ENCODE measurements at places on chromosomes 12 and 14. TPM values are rescaled to one million over a fixed set of nuclear protein-coding genes. Genes with fewer than 3 reads are reported as not detected.

GRCh38 chr12:109961201-109961600, 35.0 kb downstream of the GIT2 start:
- H3K27ac ChIP-seq, result no peak overlapping the region
- no peak overlapping the region for H3K4me3 ChIP-seq
- peaks cover 87% of the 10 kb centered on the region for H3K36me3 ChIP-seq
- no peak for DNase-seq

GRCh38 chr14:22870811-22871223, 723 bp upstream of the LRP10 start:
- no peaks in the 10 kb centered on the region for H3K27me3 ChIP-seq
- H3K4me3 ChIP-seq, result peak overlapping the region; percentile 94
- H3K4me1 ChIP-seq, result peaks cover 58% of the 10 kb centered on the region

GRCh38 chr14:51242545-51243490, 2.8 kb downstream of the TMX1 start:
- no peak overlapping the region for H3K27ac ChIP-seq
- peaks cover 16% of the 10 kb centered on the region for H3K36me3 ChIP-seq
- H3K4me3 ChIP-seq, result no peak overlapping the region
- H3K4me1 ChIP-seq, result peaks cover 19% of the 10 kb centered on the region
- H3K27me3 ChIP-seq, result no peaks in the 10 kb centered on the region
- no peak for DNase-seq

- no peak for DNase-seq
- no peaks in the 10 kb centered on the region for H3K4me1 ChIP-seq
- H3K36me3 ChIP-seq, result no peaks in the 10 kb centered on the region
- H3K27ac ChIP-seq, result no peak overlapping the region
- H3K27me3 ChIP-seq, result no peaks in the 10 kb centered on the region
Measured at GRCh38 chr14:81247271-81247766, 26.6 kb upstream of the GTF2A1 start.

DNA sequence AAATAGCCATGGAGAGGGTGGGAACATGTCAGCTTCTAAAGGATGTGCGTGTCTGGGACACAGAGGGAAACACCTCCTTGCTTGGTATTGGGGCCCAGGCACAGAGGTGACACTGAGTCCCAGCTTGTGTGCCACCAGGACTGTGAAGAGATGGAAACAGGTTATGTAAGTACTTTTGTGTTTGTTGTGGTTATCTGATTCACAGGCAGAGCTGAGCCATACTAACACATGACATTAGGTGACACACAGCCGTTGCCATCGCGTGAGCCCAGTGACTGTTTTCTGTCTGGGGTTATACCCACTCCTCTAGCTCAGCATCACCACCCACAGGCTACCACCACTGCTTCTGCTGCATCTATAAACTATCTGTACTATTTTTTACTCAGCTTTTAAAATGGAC, 12.1 kb upstream of the FLVCR2 start:
- no peaks in the 10 kb centered on the region for H3K36me3 ChIP-seq
- no peak overlapping the region for H3K27ac ChIP-seq
- H3K27me3 ChIP-seq, result no peaks in the 10 kb centered on the region

GRCh38 chr12:27524494-27524835, 459 bp downstream of the PPFIBP1 start:
- DNase-seq, result no peak
- H3K4me3 ChIP-seq, result peak overlapping the region; percentile 75
- H3K4me1 ChIP-seq, result peaks cover 16% of the 10 kb centered on the region
- no peaks in the 10 kb centered on the region for H3K36me3 ChIP-seq
- no peaks in the 10 kb centered on the region for H3K27me3 ChIP-seq
- no peak overlapping the region for H3K27ac ChIP-seq

- H3K36me3 ChIP-seq, result no peaks in the 10 kb centered on the region
- H3K4me3 ChIP-seq, result no peak overlapping the region
- H3K27me3 ChIP-seq, result no peaks in the 10 kb centered on the region
- peaks cover 6% of the 10 kb centered on the region for H3K4me1 ChIP-seq
Measured at GRCh38 chr12:126773491-126773890, 1493.5 kb upstream of the TMEM132C start.

DNA sequence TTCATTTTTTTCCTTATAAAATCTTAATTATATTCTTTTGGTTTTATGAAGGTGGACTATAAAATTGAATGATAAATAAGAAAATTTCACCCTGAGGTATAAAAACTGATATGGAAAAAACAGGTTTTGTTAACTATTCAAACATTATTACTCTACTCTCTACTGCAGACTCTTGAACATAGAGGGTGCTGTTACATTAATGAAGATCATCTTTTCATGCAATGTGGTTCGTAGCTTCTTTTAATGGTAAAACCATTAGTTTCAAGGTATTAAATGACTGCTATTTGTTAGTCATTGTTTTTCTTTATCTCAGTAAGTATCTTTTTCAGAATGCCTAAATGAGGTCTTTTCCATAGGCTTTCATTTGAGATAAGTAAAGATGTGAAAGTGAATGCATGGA, 510.4 kb downstream of the SLC16A7 start:
- no peaks in the 10 kb centered on the region for H3K27me3 ChIP-seq
- no peak overlapping the region for H3K27ac ChIP-seq
- no peak overlapping the region for H3K4me3 ChIP-seq
- no peaks in the 10 kb centered on the region for H3K4me1 ChIP-seq
- no peak for DNase-seq

- no peak overlapping the region for H3K27ac ChIP-seq
- H3K4me3 ChIP-seq, result no peak overlapping the region
- H3K36me3 ChIP-seq, result no peaks in the 10 kb centered on the region
- H3K27me3 ChIP-seq, result no peaks in the 10 kb centered on the region
Measured at GRCh38 chr12:74337951-74338350, 199.7 kb upstream of the ATXN7L3B start.

GRCh38 chr14:75794615-75795038, 133.6 kb downstream of the TTLL5 start:
- DNase-seq, result no peak
- H3K27me3 ChIP-seq, result no peaks in the 10 kb centered on the region
- no peak overlapping the region for H3K4me3 ChIP-seq
- H3K27ac ChIP-seq, result no peak overlapping the region
- H3K4me1 ChIP-seq, result no peaks in the 10 kb centered on the region
- H3K36me3 ChIP-seq, result no peaks in the 10 kb centered on the region

- H3K36me3 ChIP-seq, result no peaks in the 10 kb centered on the region
- no peaks in the 10 kb centered on the region for H3K4me1 ChIP-seq
- H3K4me3 ChIP-seq, result no peak overlapping the region
- H3K27ac ChIP-seq, result no peak overlapping the region
- no peak for DNase-seq
- no peaks in the 10 kb centered on the region for H3K27me3 ChIP-seq
Measured at GRCh38 chr12:58873496-58873895, 46.8 kb downstream of the LRIG3 start.

GRCh38 chr14:34460841-34461240, 1.2 kb downstream of the SPTSSA start:
- H3K27me3 ChIP-seq, result no peaks in the 10 kb centered on the region
- no peaks in the 10 kb centered on the region for H3K36me3 ChIP-seq
- no peak overlapping the region for H3K4me3 ChIP-seq
- peaks cover 12% of the 10 kb centered on the region for H3K4me1 ChIP-seq
- H3K27ac ChIP-seq, result no peak overlapping the region

GRCh38 chr12:9041321-9041720, 52.0 kb downstream of the KLRG1 start:
- no peak overlapping the region for H3K27ac ChIP-seq
- H3K27me3 ChIP-seq, result no peaks in the 10 kb centered on the region
- DNase-seq, result no peak
- peaks cover 8% of the 10 kb centered on the region for H3K36me3 ChIP-seq
- H3K4me1 ChIP-seq, result peaks cover 34% of the 10 kb centered on the region

- H3K27me3 ChIP-seq, result no peaks in the 10 kb centered on the region
- H3K4me1 ChIP-seq, result peaks cover 11% of the 10 kb centered on the region
- DNase-seq, result no peak
- peak overlapping the region; percentile 93 for H3K27ac ChIP-seq
Measured at GRCh38 chr12:10612984-10613348, 443 bp downstream of the MAGOHB start.

- H3K4me1 ChIP-seq, result peaks cover 6% of the 10 kb centered on the region
- DNase-seq, result no peak
- no peaks in the 10 kb centered on the region for H3K27me3 ChIP-seq
- H3K36me3 ChIP-seq, result no peaks in the 10 kb centered on the region
Measured at GRCh38 chr14:61644834-61645233, 50.5 kb upstream of the HIF1A start.

DNA sequence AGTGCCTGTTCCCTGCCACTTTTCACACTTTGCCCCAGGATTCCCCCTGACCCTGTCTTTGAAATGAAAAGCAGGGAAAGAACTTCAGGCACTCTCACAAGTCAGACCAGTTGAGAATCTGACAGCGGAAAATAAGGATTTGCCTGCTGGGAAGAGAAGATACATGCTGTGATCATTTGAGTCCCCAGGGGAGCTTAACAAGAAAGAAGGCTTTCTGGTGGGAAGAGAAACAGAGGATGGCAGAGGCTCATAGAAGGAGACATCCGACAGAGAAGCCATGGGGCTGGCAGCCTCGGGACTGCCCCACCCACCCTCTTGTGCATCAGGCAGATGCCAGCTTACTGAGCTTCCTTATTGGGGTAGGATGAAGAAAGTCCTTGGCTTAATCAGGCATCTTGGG, 11.9 kb downstream of the TTC9 start:
- peak overlapping the region; percentile 93 for H3K27ac ChIP-seq
- H3K36me3 ChIP-seq, result peaks cover 18% of the 10 kb centered on the region
- no peak overlapping the region for H3K4me3 ChIP-seq
- no peaks in the 10 kb centered on the region for H3K27me3 ChIP-seq

DNA sequence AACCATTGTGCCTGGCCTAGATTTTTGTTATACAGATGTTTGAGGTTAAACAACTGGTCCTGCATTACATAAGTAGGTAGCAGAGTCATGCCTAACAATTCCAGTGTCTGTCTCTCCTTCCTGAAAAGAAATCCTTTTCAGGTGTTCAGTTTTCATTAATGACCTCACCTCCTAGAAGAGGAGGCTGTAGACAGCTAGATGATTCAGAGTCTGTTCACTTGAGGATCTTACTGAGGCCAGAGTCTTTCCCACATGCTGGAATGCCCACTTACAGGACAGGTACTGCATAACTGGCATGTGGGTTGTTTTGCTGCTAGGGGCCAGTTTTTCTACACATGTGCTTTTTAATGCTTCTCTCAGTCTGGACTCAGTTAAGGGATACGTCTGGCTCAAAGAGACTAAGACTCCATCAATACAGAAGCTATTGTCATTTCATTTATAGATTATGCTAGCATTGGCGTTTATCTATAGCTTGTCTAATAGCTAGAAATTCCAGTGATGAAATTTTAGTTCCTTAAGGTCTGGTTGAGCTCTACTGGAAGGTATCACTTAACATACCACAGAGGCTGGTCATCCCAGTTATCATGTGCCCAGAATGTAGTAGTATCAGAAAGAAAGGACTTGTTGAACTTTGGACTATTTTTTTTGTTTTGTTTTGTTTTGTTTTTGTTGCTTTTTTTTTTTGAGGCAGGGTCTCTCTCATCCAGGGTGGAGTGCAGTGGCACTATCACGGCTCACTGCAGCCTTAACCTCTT, 206.4 kb downstream of the ERC1 start:
- no peak for DNase-seq
- peaks cover 2% of the 10 kb centered on the region for H3K36me3 ChIP-seq
- H3K4me3 ChIP-seq, result no peak overlapping the region
- H3K27me3 ChIP-seq, result no peaks in the 10 kb centered on the region
- H3K4me1 ChIP-seq, result no peaks in the 10 kb centered on the region

VSX2 gene
- total RNA-seq, result not detected

NID2 gene
- 0.19 TPM for total RNA-seq

MMP19 gene
- total RNA-seq, result not detected
